ENCODE measurements at places on chromosomes 3 and 15. TPM values are rescaled to one million over a fixed set of nuclear protein-coding genes. Genes with fewer than 3 reads are reported as not detected.

- H3K27ac ChIP-seq: no peak overlapping the region
- H3K36me3 ChIP-seq: no peaks in the 10 kb centered on the region
- H3K4me1 ChIP-seq: no peaks in the 10 kb centered on the region
- DNase-seq: no peak
- no peaks in the 10 kb centered on the region for H3K27me3 ChIP-seq
Observed at GRCh38 chr3:161296814-161297213, 74.5 kb downstream of the SPTSSB start.

DNA sequence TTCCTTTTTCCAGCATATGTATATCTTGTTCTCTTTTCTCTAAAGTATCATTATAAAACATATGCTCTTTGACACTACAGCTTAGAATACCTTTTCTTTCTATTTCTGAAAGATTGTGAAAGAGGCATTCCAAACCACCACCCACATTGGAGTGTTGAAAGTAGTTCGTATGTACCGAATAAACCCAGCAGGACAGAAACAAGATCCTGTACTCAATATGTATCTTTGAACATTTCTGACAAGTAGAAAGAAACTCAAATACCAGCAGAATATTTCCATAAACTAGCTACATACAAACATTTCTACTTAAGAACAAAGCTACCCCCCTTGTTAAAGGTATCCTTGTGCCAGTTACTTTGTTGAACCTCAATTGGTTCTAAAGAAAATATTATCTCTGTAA lies 415.3 kb upstream of the ALCAM start:
- no peak overlapping the region for H3K27ac ChIP-seq
- H3K4me3 ChIP-seq: no peak overlapping the region

- H3K27me3 ChIP-seq: no peaks in the 10 kb centered on the region
- no peaks in the 10 kb centered on the region for H3K36me3 ChIP-seq
- no peak overlapping the region for H3K4me3 ChIP-seq
Observed at GRCh38 chr3:189812806-189813465, 181.7 kb downstream of the TP63 start.

- DNase-seq: no peak
- no peak overlapping the region for H3K27ac ChIP-seq
- no peaks in the 10 kb centered on the region for H3K4me1 ChIP-seq
- H3K4me3 ChIP-seq: no peak overlapping the region
- H3K36me3 ChIP-seq: no peaks in the 10 kb centered on the region
Observed at GRCh38 chr3:56086355-56086754, 381.9 kb downstream of the ERC2 start.

DNA sequence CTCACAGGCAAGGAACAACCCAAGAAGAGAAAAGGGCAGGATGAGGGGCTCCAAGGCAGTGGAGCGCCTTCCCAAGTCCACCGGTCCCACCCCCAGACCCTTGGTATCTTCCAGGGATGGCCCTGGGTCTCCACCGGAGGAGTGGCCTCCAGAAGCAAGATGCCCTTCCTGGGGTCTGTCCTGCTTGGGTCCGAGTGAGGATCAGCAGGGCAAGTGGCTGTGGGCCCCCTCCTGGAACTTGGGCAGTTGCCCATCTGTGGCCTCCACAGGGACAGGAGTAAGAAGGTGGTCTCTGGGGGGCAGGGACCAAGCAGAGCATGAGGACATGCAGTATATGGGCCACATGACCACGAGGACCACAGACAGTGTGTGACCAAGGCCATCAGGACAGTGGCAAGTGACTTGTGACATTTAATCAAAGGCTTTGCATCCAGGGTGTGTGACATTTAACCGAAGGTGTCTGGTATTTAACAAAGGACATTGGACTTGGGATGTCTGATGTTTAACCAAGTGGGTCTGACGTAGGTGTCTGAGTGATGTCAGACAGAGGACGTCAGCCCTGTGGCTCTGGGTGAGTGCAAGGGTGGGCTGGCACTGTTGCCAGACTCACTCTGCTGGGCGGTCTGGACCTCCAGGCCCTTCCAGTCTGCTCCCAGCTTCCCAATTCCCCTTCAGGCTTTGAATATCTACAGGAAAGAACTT lies 34.7 kb downstream of the SCN5A start:
- H3K27ac ChIP-seq: no peak overlapping the region
- H3K4me1 ChIP-seq: no peaks in the 10 kb centered on the region

GRCh38 chr3:112012205-112012992 lies 13.7 kb downstream of the TAGLN3 start:
- no peaks in the 10 kb centered on the region for H3K4me1 ChIP-seq
- no peaks in the 10 kb centered on the region for H3K36me3 ChIP-seq
- H3K27me3 ChIP-seq: no peaks in the 10 kb centered on the region
- no peak overlapping the region for H3K4me3 ChIP-seq
- H3K27ac ChIP-seq: no peak overlapping the region

The CFAP91 gene
- total RNA-seq: 0.90 TPM

- H3K27ac ChIP-seq: no peak overlapping the region
- no peaks in the 10 kb centered on the region for H3K4me1 ChIP-seq
- no peak overlapping the region for H3K4me3 ChIP-seq
- no peaks in the 10 kb centered on the region for H3K36me3 ChIP-seq
- H3K27me3 ChIP-seq: no peaks in the 10 kb centered on the region
Observed at GRCh38 chr15:38017721-38018120, 83.3 kb downstream of the TMCO5A start.

DNA sequence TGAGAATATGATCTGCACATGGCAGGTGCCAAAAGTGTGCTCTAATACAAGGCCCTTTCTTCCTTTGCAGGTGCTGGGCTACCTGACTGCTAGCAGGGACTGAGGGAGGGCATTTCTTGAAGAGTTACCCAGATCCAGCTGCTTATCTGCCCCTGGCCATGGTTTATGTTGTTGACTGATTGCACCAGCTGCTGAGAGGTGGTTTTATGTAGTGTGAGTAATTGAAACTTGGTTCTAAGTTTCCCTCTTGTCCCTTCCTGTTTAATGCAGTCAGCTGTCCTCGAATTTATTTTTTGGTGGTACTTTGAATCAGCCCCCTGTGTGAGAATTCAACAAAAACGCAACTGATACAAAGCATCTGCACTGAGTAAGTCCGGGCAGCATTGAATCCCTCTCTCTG lies 288.3 kb upstream of the C2CD4B start:
- H3K27me3 ChIP-seq: no peaks in the 10 kb centered on the region
- DNase-seq: peak; percentile 17
- H3K4me1 ChIP-seq: 0 out of 2 replicates have a peak, but pooled peaks cover 2% of the 10 kb centered on the region

The GOLGA6L25 gene
- not detected for total RNA-seq

DNA sequence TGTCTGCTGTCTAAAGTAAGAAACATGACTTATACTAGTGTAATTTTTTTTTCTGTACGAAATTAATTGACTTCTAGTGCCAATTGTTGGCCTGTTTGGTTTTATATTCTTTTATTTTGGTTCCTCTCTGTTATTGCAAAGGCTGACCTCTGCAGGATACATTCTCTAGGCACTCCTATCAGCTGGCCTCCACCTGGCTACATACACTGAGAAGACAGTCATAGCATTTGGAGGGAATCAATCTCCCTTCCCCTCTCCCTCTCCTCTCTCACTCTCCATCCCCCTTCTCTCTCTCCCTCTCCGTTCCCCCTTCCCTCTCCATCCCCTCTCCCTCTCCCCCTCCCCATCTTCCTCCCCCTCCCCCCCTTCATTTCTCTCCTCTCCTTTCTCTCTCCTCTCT lies 116.7 kb downstream of the MCTP2 start:
- no peaks in the 10 kb centered on the region for H3K4me1 ChIP-seq
- H3K27ac ChIP-seq: no peak overlapping the region
- no peaks in the 10 kb centered on the region for H3K36me3 ChIP-seq
- no peaks in the 10 kb centered on the region for H3K27me3 ChIP-seq
- no peak overlapping the region for H3K4me3 ChIP-seq
- no peak for DNase-seq

GRCh38 chr3:117746066-117746465 lies 1036.5 kb downstream of the TUSC7 start:
- no peaks in the 10 kb centered on the region for H3K27me3 ChIP-seq
- DNase-seq: no peak
- no peak overlapping the region for H3K4me3 ChIP-seq
- no peaks in the 10 kb centered on the region for H3K4me1 ChIP-seq
- no peaks in the 10 kb centered on the region for H3K36me3 ChIP-seq

DNA sequence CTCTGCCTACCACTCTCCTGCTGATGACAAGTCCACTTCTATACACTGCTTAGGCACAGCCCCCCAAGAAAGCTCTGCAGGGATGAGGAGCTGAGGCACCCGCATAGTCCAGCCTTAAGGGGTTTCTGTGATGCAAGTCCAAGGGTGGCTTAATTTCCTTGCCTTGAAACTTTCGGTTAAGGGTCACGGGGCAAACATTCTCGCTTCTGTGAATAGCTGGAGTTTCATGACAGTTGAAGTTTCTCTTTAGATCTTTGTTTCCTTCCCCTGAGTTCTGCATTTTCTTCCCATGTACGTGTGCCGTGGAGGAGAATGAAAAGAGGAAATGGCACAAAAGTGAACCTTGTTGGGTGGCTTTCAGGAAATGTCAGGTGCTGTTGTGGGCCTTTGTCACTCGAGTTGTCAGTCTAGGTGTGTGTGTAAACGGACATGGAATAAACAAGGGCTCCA lies 7.0 kb downstream of the GPR160 start:
- DNase-seq: no peak
- no peaks in the 10 kb centered on the region for H3K4me1 ChIP-seq
- no peaks in the 10 kb centered on the region for H3K36me3 ChIP-seq
- no peak overlapping the region for H3K27ac ChIP-seq
- H3K27me3 ChIP-seq: peaks cover 12% of the 10 kb centered on the region

The RTP3 gene
- not detected for total RNA-seq

The EXOG gene
- total RNA-seq: 12.5 TPM

DNA sequence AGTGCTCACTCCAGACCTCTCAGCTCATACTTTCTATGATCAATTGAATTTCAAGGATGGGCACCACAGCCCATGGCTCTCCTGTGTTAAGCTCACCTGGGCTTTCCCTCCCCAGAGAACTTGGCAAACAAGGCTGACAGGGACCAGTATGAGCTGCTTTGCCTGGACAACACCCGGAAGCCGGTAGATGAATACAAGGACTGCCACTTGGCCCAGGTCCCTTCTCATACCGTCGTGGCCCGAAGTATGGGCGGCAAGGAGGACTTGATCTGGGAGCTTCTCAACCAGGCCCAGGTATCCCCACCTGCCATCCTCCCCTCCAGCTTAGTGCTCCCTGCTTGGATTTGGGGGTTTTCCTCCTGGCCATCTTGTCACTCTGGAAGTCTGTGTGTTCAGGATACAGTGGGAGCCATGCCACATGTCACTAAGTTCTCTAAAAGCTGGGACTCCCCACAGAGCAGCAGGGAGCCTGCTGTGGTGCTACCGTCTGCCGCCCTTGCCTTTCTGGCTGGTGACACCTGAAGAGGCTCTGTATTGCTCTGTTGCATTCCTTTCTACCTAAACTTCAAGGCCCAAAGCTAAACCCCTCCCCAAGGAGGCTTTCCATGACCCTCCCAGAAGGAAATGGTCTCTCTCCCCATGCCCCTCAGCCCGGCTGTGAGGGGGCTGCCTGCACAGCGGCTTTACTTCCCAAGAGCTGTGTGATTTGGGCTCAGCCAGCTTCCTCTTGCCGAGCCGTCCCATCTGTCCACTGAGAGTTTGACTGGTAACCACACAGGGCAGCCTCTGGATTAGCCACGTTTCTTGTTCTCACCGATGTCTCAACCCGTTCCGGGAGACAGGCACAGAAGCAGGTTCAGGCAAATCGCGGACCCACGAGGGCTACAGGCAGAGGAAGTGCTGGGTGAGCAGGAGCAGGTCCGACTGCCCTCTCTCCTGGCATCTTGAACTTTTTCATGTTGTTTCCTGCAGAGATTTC lies 10.8 kb downstream of the TF start:
- no peaks in the 10 kb centered on the region for H3K4me1 ChIP-seq
- peaks cover 10% of the 10 kb centered on the region for H3K27me3 ChIP-seq
- no peak overlapping the region for H3K27ac ChIP-seq
- no peak overlapping the region for H3K4me3 ChIP-seq
- no peaks in the 10 kb centered on the region for H3K36me3 ChIP-seq
- no peak for DNase-seq

The TAGLN3 gene
- total RNA-seq: not detected

- DNase-seq: no peak
- no peak overlapping the region for H3K4me3 ChIP-seq
- no peaks in the 10 kb centered on the region for H3K4me1 ChIP-seq
- H3K27me3 ChIP-seq: no peaks in the 10 kb centered on the region
Observed at GRCh38 chr15:77181305-77182074, 110.6 kb upstream of the TSPAN3 start.

DNA sequence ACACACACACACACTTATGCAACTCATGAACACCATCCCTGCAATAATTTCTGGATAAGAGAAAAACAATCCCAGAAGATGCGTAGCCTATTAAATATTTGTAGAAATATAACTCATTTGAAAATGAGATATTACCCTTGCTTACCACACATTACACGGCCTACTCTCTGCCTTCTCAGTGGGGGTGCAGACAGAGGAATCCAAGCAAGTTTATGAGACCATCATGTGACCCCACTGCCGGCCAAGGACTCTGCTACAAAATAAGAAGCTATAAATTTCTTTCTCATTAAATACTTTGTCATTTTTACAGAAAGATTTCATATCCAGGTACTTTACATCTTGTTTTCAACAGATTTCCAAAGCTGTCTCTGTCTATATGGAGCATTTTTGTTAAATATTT lies 286.3 kb downstream of the ZNF385D start:
- H3K4me3 ChIP-seq: no peak overlapping the region
- H3K36me3 ChIP-seq: no peaks in the 10 kb centered on the region
- no peak for DNase-seq
- H3K27ac ChIP-seq: no peak overlapping the region

- no peaks in the 10 kb centered on the region for H3K4me1 ChIP-seq
- H3K27me3 ChIP-seq: no peaks in the 10 kb centered on the region
- DNase-seq: no peak
- H3K4me3 ChIP-seq: no peak overlapping the region
Observed at GRCh38 chr15:85588677-85589076, 206.0 kb downstream of the KLHL25 start.

The MYL3 gene
- not detected for total RNA-seq

DNA sequence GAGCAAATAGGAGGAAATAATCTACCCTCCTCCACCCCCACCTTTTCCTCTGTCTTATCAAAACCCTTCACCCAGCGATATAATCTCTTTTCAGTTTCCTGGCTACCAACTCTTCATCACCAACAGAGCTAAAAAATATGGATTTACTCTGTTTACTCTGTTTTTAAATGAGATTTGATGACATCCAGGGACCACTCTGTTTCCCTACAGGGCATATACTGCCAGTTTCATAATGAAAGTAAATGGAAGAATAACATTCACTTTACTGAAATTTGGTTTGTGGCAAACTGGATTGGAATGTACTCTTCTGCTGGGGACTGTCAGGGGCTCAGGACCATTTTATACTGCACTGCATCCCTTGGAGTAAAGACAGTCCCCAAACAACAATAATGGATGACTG lies 80.1 kb upstream of the PTX3 start:
- no peak overlapping the region for H3K4me3 ChIP-seq
- no peaks in the 10 kb centered on the region for H3K27me3 ChIP-seq
- H3K4me1 ChIP-seq: no peaks in the 10 kb centered on the region
- DNase-seq: no peak
- no peaks in the 10 kb centered on the region for H3K36me3 ChIP-seq

- no peak overlapping the region for H3K4me3 ChIP-seq
- no peak overlapping the region for H3K27ac ChIP-seq
- peaks cover 3% of the 10 kb centered on the region for H3K4me1 ChIP-seq
- H3K27me3 ChIP-seq: no peaks in the 10 kb centered on the region
Observed at GRCh38 chr3:9803494-9803893, 6.6 kb upstream of the TTLL3 start.

The KIF9 gene
- 8.9 TPM for total RNA-seq

Measured in Panc1 (cell line).